ENCODE measurements at places on chromosomes 4 and X. TPM values are rescaled to one million over a fixed set of nuclear protein-coding genes. Genes with fewer than 3 reads are reported as not detected.

GAR1 gene
- 20.2 TPM for total RNA-seq

GPR50 gene
- not detected for total RNA-seq

LRP2BP gene
- 0.49 TPM for total RNA-seq

SH3BGRL gene
- 152 TPM for total RNA-seq

RS1 gene
- total RNA-seq = not detected

PNMA5 gene
- not detected for total RNA-seq

ASB5 gene
- total RNA-seq = not detected

- DNase-seq = no peak
These were observed 23.9 kb upstream of the PRDM8 start for GRCh38 chr4:80173401-80173800.

- no peak for DNase-seq
These were observed 105.6 kb downstream of the APOOL start for GRCh38 chrX:85109235-85109634.

- no peak for DNase-seq
These were observed 5.2 kb downstream of the TFE3 start for GRCh38 chrX:49037883-49038475.

DNA sequence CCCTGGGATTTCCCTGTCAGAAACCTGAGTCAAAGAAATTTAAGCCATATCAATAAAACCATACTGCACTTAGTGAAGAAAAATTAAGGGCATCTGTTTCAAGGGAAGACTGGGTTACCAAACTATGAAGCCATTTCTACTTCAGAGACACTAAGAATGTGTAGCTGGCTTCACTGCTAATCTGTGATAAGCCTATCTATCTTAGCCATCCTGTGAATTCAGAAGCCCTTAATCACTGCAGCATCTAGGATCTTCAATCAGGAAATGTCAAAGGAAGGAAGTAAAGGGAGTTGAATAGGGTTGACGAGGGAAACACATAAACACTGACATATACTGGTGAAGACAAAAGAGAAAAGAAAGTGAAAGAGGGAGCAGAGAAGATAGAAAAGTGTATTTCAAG lies 777.6 kb upstream of the DIAPH2 start:
- DNase-seq = no peak

DNA sequence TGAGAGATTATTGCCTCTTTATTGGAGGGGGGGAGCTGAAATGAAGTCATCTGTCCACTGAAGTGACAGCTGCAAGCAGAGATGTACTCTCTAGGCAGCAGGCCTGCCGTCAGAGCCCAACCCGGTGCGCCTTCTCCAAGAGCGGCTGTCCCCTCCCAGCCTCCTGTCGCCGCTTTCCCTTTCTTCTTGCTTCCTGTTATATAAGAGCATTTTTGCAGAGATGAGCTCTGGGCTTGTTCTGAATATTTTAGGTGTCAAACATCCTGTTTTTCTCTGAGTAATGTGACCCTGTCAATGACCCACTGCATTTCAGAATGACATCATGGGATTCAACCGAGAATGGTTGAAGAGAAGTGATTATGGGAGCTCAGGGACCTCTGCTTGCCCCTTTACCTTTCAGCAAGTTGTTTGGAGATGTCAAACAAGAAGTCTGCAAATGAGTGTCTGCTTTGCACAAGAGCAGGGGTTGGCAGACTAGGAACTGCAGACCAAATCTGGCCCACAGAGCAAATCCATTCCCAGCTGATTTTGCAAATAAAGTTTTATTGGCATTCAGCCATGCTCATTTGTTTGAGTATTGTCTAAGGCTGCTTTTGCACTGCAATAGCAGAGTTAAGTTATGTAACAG lies 79.9 kb downstream of the SLC9A6 start:
- no peak for DNase-seq

- DNase-seq = no peak
These were observed 16.8 kb upstream of the HSD17B13 start for GRCh38 chr4:87339440-87339839.

- DNase-seq = no peak
These were observed 74.7 kb downstream of the HCCS start for GRCh38 chrX:11185861-11186260.

- no peak for DNase-seq
These were observed 176.3 kb upstream of the SLIT2 start for GRCh38 chr4:20075248-20075871.

GRCh38 chrX:38127961-38128360 lies 92.7 kb downstream of the SRPX start:
- DNase-seq = no peak

GRCh38 chrX:24153796-24154189 lies 4.3 kb downstream of the ZFX start:
- DNase-seq = no peak

DNA sequence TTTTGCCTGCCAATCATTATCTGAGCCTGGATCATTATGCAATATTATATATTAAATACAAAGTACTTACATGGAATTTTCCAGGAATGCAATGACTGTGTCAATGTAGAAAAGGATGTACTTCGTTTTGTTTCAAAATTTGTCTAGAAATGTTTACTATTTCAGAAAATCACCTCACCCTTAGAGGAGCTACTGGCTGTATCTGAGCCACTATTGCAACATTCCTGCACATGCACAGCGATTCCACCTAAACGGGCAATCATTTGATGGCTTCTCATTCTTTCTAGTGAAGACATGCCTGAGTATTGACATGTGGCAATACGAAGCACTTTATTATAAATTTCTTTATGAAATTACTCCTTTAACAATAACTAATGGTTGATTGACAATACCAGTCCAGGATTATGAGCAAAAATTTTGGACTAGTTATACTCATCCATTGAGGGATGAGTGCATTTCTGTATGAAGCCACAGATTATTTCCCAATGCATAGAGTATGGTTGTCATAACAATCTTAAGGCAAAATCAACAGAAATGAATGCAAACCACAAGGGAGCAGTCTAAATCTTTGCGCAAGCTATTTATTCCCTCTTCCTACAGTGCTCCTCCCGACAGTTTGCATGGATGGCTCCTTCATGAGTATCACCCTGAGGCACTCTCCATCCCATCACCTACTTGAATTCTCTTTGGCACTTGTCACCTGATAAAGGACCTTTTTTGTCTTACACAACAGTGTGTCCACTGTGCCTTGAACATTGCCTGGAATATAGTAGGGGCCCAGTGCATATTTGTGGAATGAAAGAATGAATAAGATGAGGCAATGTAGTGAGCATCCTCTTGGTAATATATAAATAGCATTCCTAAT lies 35.8 kb upstream of the MMAA start:
- no peak for DNase-seq

GRCh38 chr4:92381616-92382015 lies 77.8 kb downstream of the GRID2 start:
- DNase-seq = no peak

DNA sequence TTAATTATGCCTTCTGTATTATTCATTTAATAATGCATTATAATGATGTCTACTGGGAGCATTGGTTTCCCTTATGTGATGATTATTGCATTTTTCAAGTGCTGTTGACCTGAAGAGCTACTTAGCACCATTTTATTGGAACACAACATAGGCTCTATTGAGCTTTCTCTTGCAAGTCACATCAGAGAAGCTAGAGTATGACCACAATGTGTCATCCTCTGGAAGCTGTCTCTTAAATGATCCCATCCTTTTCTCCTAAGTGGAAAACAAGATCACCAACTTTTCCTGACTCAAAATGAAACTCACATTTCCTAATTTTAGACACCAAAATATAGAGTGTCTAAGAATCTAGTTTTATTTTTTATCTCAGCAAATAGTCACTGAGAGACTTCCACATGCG lies 1451.9 kb downstream of the PCDH7 start:
- DNase-seq = no peak

DNA sequence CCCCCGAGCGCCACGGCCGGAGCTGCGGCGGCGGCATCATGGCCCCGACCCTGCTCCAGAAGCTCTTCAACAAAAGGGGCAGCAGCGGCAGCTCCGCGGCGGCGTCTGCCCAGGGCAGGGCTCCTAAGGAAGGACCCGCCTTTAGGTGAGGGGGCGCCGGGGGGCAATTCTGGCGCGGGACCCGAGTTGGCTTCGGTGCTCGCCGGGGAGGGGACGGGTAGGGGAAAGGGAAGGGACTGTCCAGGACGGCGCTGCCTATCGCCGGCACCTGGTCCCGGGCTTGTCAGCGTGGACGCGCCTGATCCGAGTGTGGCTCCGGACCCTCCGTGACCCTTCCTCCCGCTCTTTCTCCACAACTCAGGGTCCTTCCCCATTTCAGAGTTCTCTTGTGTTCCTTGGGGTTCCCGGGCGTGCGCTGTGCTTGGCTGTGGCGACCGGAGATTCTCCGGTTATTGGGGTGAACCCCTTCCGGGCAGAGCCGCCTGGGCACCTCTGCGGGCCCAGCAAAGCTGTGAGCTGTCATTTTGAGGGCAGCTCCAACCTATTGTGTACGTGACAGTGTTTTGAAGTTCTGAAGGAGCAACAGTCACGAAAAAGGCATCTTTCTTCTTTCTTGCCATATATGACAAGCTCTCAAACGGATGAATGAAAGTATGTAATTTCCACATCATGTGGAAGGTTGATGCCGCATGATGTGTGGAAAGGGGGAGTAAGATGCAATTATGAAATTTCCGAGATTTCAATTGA lies 522 bp downstream of the FNIP2 start:
- no peak for DNase-seq

DNA sequence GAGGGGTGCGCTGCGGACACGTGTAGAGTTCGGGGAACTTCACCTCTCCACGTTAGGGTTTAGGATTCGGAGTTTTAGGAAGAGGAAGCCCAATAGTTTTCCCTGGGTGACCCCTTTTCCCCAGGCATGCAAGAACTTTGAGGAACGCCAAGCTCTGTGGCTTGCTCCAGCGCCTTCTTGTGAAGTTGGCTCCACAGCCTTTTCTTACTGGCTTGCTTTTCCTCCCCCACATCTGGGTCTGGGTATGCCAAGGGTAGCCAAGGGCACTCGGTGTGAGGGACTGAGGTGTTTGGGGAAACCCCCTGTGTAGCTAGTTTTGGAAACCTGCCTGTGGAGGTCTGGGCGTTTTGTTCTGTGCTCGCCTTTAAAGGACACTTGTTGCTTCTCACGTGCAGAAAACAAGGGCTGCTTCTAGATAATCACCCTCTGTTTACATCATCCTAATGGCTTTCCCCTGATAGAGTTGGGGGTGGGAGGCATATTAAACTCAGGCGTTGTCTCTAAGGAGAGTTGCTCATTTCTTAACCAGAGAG lies 746 bp downstream of the EDNRA start:
- no peak for DNase-seq

DNA sequence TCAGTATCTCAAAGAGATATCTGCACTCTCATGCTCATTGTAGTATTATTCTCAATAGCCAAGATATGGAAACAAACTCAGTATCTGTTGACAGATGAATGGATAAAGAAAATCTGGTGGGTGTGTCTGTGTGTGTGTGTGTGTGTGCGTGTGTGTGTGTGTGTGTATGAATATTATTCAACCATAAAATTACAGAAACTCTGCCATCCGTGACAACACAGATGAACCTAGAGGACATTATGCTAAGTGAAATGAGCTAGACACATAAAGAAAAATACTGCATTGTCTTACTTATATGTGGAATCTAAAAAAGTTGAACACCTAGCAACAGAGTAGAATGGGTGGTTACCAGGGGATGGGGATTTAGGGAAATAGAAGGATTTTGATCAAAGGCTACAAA lies 13.2 kb downstream of the XKRX start:
- DNase-seq = no peak

- DNase-seq = no peak
These were observed 42.7 kb downstream of the LHFPL1 start for GRCh38 chrX:112636951-112637581.

GRCh38 chr4:1869530-1870327 lies 1.5 kb upstream of the NSD2 start:
- DNase-seq = no peak

DNA sequence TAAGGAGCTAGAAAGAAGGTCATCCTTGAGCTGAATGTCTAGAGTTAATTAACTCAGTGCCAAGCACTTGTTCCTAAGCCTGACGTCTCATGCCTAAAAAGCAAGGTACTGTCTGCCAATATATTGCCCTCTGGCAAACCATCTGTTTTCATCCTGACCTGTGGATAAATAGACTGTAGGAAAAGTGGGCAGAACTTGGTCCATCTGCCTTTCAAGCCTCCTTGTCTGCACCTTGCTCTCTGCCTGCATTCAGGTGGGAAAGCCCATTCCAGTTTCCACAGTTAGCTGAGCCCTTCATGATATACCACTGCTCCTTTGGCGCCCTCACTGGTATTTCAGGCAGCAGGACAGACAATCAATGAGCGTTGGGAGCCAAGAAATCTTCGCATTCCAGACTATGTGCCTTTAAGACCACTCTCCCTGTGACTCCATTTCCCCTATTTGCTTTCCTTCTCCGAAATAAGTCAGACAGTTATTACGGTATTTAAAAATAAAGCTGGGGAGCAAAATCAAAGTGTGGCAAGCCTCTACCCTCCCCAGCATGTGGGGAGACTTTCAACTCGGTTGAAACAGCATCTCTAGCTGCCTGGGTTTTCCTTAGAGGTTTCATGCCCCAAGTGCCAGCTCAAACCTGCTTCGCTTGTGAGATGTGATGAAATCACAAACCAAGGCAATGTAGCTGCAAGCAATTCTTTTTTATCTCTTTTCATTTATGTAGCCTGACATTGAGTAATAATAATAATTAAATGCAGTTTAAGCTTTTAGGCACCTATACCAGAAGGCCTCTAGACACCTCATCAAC lies 2.5 kb upstream of the CCDC149 start:
- no peak for DNase-seq
